ENCODE measurements at places on chromosomes 2 and 18.

- DNase-seq, result no peak
Observed at GRCh38 chr18:362311-363290, 94.8 kb upstream of the THOC1 start.

GRCh38 chr18:2916184-2916583 lies 69.4 kb downstream of the EMILIN2 start:
- DNase-seq, result no peak

- peak; percentile 50 for DNase-seq
Observed at GRCh38 chr2:111663471-111664274, 220.3 kb downstream of the ANAPC1 start.

- DNase-seq, result peak; percentile 58
Observed at GRCh38 chr2:108575132-108575966, 41.1 kb downstream of the LIMS1 start.

- no peak for DNase-seq
Observed at GRCh38 chr2:53787614-53788289, 908 bp downstream of the ERLEC1 start.

DNA sequence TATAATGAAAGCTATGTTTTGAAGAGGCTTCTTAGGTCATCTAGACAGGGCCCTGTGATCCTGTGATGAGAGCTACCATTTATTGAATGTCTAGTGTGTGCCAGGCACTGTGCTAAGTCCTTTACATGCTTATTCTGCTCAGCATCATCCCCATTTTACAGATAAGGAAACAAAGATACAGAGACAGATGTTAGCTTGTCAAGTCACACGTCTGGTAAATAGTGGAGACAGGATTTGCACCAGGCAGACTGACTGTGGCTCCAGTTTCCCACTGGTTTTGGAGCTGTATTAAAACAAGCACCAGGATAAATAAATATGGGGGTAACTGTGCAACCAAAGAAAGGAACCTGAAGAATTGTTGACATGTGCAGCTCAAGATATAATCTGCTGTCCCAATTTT lies 19.2 kb upstream of the EML6 start:
- no peak for DNase-seq

- DNase-seq, result no peak
Observed at GRCh38 chr2:55986700-55987440, 63.3 kb upstream of the EFEMP1 start.

DNA sequence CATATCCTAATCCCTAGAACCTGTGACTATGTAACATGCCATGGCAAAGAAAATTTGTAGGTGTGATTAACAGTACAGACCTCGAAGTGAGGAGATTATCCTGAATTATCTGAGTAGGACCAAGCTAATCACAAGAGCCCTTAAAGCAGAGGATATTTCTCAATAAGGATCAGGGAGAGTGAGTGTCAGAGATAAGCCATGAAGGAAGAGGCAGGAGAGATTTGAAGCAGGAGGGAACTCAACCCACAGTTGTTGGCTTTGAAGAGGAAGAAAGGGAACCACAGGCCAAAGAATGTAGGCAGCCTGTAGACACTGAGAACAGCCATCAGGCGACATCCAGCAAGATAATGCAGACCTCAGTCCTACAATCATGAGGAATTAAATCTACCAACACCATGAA lies 229.3 kb downstream of the NBAS start:
- no peak for DNase-seq

DNA sequence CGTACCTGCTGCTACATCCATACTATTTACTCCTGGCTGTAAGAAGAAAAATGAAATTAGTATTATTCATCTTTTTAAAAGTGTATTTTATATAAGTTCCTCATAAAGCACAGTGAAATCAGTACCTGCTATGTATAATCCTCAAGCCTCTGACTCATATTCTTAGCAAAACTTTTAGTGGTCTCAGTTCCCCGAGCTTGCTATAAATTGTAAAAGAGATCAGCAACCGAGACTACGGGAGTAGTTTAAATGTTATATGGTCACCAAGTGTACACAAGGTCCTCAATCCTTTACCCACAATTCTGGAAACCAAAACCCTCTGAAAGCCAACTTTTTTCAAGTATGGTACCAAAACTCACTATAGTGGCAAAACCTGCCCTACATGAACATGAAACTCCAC lies 24.2 kb downstream of the PRPF40A start:
- DNase-seq, result no peak

GRCh38 chr2:122145856-122146255 lies 390.4 kb downstream of the TSN start:
- DNase-seq, result no peak

DNA sequence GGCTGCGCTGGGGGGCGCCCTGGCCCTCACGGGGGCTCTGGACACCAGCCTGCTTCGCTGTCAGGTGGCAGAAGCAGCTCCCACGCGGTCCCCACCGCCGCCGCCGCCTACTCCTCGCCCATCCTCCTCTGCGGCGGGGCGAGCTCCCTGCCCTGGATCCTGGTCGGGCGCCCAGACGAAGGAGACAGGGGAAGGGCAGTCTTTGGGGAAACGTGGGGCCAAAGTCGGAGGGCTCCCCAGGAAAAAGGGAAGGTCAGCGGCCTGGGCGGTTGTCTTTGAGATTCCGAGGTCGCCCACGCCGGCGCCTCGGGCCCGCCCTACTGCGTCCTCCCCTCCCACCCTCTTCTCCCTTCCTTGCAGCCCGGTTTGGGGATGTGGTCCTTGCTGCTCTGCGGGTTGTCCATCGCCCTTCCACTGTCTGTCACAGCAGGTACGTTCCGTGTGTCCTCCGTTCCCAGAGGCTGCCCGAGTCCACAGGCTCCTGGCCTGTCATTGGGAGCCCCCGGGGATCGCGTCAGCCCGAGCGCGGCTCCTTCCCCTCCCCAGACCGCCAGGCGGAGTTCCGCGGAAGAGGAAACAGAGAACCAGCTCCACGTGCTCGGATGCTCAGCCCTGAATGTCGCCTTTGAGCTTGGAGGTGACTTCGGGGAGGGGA lies 800 bp downstream of the IL1RL2 start:
- DNase-seq, result peak; percentile 58

DNA sequence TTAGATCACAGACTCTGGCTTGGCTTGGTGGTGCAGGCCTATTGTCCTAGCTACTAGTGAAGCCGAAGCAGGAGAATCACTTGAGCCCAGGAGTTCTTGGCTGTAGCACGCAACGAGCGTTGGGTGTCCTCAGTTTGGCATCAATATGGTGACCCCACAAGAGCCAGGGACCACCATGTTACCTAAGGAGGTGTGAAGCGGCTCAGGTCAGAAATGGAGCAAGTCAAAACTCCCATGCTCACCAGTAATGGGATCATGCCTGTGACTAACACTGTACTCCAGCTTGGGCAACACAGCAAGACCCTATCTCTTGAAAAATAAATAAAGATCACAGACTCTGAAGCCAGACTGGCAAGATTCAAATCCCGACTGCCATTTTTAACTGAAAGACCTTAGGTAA lies 1.7 kb upstream of the NOL10 start:
- no peak for DNase-seq

- DNase-seq, result peak; percentile 47
Observed at GRCh38 chr18:56402872-56403516, 235.4 kb downstream of the TXNL1 start.

DNA sequence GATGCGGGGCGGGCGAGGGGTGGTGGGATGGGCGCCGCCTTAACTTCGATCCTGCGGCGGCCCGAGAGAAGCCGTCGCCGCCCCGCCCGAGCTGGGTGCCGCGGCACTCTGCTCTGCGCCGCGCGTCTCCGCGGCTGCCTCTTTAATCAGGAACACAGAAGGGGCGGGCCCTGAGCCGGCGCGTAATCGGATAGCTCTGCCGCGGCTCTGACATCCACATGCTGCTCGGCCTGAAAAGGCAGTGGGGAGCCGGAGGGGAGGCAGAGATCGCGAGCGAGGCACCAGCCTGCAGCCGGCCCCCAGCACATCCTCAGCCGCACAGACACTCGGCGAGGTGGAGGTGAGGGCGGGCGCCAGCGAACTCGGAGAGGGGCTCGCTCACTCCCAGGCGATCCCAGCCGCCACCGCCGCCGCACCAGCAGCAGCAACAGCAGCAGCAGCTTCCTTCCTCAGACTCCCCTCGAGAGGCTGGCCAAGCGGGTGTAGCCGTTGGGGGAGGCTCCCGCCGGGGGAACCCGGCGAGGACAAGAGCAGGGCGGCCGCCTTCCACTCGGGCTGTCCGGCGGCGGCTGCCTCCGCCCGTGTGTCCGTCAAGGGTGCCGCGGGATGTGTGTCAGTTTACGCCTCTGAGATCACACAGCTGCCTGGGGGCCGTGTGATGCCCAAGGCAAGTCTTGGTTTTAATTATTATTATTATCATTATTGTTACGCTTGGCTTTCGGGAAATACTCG lies at the start of gene NRP2:
Gene NRP2 (plus strand): TSS at position 263 of the 732 bp plus-strand sequence. CDS start 790 bp downstream, outside the sequence.
- DNase-seq, result peak; percentile 80

Measured in hepatic stellate cell (primary cell).